ENCODE measurements at places on chromosomes 2 and 18. TPM values are rescaled to one million over a fixed set of nuclear protein-coding genes. Genes with fewer than 3 reads are reported as not detected.
A peak's percentile ranks its signal among the peaks of the same experiment; 100 is the strongest.

- no peak for DNase-seq
Measured at GRCh38 chr2:25615386-25615785, 58.0 kb downstream of the DTNB start.

- no peak for DNase-seq
Measured at GRCh38 chr2:126635736-126636135, 20.2 kb upstream of the GYPC start.

GRCh38 chr2:110858135-110858725 is 125.9 kb downstream of the ACOXL start:
- no peak for DNase-seq

GRCh38 chr18:63775166-63775730 is at the start of gene SERPINB7:
Gene SERPINB7, plus strand, starts transcription at chr18:63775418. Its CDS starts 6,955 bp downstream, at chr18:63782373.
- no peak for DNase-seq

- DNase-seq: no peak
Measured at GRCh38 chr2:137689549-137689948, 274.7 kb upstream of the HNMT start.

GRCh38 chr18:12531749-12532148 is 124.0 kb downstream of the PRELID3A start:
- no peak for DNase-seq

DNA sequence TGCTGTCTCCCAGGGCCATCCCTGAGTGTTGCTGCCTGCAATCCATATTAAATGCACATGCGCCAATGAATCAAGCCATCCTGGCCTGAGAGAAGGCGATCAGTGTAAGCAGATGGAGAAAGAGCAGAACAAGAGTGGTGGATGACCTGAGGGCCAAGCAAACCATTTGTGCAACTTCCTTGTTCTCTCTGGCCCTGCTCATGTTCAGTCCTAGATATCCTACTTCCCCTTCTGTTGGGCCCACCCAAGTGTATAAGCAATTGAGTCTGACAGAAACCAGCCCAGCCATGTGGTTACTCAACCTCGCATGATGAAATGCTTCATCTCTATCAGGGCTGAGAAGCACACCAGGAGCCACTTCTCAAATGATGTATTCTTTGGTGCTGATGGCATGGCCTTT is 383.1 kb upstream of the ID2 start:
- DNase-seq: no peak

GRCh38 chr2:202178346-202178958 is 59.9 kb downstream of the SUMO1 start:
- DNase-seq: peak; percentile 61

DNA sequence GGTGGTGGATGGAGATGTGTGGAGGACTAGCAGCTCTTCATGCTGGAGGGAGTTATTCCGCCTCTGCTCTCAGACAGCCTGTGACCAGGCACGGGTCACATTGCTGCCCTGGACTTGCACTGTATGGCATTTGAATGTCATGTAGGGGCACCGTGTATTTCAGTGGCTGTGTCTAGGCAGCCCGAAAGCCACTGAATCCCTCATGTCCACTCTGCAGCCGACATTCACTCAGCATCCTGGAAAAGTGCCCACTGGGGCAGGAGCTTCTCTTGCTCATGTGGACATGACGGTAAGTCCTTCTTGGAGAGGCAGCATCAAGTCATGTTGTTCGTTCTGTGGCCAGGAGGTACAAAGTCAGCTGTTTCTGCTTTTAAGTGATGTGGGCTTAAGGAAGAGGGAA is 127.9 kb downstream of the SH3RF3 start:
- no peak for DNase-seq

DNA sequence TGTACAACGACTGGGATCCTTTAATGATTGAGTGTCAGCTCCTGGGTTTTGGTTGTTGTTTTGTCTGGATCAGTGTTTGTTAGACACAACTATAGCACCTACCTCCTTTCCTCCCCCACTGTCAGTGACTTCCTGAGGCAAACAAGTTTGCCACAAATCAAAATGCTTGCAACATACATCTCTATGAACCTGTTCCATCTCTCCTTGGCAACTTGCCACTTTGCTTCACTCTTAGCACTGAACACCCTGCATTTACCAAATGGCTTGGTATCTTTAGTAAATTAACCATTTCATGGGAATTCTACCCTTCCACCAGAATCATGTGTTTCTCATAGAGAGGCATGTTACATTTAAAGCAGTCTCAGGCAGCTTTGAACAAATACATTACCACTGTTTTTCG is 301.1 kb upstream of the TANK start:
- no peak for DNase-seq

DNA sequence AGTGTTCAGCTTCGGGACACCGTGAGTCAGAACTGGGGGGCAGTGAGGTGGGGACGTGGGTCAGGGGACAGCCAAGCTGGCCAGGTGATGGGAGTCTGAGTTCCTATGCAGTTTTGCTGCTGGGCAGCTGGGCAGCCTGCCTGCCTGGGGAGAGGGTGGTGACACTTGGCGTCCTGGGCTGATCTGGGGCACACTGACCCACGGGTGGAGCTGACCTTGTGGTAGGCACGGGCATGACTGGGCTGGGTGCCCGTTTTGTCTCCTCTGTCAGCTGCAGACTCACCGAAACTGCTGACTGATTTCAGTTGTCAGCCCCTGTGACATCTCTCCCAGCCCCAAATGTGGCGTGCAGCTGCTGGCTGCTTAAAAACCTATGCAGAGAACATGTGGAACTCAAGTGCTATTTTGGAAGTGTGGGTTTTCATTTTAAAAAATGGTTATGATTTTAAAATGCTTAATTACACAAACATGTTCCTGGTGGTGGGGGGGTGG is 32.6 kb upstream of the E2F6 start:
- peak; percentile 25 for DNase-seq

GRCh38 chr2:95728878-95729596 is 137.2 kb downstream of the TRIM43 start:
- DNase-seq: peak; percentile 55

DNA sequence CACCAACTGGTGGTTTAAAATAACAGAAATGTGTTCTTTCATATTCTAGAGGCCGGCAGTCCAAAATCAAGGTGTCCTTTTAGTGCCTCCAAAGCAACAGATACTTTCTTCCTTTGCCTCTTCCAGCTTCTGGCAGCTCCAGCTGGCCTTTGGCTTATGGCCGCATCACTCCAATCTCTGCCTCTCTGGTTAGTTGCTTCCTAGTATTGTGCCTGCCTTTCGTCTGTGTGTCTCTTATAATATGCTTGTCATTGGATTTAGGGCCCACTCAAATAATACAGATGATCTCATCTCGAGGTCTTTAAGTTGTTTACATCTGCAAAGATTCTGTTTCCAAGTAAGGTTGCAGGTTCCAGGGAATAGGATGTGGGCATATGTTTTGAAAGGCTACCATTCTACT is 855.2 kb upstream of the ID2 start:
- DNase-seq: no peak

DNA sequence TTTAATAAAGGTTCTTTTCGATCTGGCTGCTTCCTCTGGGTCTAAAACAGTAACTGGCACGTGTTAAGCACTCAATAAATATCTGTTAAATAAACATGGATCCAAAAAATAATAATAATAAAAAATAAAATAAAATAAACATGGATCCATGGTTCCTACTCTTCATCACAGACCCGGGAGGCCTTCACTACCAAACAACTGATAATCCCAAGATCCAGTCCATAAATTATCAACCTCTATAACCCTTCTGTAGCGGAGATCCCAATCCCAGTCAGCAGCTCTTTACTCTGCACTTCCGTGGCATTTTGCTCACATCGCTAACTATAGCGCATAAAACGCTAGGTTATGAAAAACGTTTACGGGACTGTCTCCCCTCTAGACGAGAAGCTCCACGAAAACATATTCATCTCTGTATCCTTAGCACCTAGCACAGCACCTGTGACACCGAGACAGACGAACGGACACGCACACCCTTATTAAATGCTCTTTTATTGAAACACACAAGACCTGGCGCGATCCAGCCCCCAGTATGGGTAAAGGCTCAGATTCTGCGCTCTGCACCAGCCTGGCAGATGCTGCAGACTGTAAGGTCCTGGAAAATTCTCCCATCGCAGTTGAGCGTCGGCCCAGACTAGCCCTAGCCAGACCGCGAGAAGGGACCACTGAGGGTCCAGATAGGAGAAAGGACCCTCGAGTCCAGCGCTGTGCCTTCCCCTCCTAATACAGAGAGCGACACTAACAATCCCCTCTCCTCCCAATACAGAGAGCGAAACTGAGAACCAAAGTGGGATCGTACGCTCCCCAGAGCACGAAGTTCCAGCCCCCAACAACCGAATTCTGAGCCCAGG is 770 bp downstream of the NBAS start:
- DNase-seq: no peak

DNA sequence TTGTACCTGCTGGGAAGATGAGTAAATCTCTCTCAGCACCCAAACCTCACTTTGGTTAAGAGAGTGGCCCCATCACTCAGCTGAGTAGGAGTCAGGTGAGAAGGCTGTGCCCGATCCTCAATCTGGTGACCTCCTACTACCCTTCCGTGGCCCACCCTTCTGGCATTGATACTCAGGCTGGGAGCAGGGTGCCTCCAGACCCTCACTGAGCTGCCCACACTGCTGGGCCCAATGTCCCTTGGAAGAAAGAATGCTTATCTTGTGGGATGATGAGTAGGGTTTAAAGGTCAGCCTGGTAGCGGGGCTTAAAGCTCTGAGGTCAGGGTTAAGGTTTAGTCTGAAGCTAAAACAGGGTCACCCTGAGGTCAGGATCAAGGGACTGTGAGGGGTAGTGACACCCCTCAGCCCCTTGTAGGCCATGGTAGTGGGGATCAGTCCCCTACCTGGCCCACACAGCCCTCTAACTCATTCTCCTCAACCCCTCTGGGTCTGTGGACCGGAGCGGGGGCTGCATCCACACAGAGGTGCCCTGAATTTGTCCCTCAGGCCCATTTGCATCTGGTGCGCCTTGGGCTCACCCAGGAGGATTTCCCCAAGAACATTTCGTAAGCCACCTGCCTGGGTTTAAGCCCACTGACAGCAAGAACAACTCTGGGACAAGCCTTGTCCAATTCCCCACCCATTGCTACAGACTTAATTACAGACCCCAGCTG is 123.8 kb downstream of the CYP26B1 start:
- DNase-seq: no peak

DNA sequence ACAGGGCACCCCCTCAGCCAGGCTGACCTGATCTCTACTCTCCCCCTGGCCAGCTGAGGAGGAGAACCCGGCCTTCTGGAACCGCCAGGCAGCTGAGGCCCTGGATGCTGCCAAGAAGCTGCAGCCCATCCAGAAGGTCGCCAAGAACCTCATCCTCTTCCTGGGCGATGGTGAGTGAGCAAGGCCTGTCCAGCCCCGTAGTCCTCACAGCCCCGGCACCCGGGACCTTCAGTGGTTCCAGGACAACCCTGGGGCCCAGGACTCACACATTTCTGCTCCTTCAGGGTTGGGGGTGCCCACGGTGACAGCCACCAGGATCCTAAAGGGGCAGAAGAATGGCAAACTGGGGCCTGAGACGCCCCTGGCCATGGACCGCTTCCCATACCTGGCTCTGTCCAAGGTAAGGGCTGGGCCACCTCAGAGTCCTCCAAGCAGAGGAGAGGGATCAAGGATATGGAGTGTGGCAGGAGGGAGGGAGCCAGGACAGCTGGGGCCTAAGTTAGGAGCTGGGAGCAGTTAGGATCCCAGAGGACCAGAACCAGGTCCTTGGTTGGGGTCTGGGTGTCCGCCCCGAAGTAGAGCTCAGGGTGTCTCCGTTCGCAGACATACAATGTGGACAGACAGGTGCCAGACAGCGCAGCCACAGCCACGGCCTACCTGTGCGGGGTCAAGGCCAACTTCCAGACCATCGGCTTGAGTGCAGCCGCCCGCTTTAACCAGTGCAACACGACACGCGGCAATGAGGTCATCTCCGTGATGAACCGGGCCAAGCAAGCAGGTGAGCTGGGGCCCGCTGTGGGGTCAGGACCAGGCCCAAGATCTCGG is 555 bp downstream of the ALPI start:
- no peak for DNase-seq

DNA sequence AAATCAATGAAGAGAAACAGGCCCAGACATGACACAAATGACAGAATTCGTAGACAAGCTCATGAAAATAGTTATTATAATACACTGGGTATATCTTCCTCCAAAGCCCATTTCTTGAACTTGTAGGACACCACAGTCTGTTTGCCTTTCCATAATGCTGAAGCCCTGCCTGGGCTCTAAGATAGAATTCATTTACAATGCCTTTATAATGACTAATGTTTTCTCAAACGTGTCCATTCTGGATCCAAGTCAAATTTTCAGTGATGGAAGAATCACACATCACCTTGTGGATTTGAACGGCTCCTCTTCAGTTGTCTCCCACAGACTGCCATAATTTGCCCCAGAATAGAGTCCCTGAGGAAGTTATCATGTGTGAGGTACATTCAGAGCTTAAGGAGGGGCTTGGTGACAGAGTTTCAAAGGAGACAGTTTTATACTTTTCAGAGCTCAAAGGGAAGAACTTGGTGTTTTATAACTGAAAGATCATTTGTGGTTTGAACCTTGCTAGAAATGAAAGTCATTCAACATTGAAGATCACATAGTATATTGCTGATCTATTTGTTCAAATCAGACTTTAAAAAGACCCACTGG is 38.2 kb downstream of the CASP8 start:
- no peak for DNase-seq

GRCh38 chr2:505941-506340 is 171.3 kb downstream of the TMEM18 start:
- DNase-seq: no peak

DNA sequence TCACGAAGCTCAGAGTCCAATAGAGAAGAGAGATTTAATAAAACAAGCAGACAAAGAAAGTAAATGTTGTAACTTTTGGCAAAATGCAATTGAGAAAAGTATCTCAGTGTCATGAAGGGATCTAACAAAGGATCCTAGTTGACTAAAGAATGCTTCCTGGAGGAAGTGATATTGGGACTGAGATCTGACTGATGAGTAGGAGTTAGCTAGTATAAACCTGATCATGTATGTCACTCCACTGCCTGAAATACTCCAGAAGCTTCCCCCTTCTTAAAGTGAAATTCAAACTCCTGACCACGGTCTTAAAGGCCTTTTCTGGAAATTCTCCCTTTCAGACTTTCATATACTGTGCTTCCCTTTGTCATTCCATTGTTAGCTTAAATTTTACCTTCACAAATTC is 1102.4 kb upstream of the ZEB2 start:
- DNase-seq: no peak

- DNase-seq: no peak
Measured at GRCh38 chr2:241988146-241988545, 118.6 kb downstream of the RTP5 start.

DNA sequence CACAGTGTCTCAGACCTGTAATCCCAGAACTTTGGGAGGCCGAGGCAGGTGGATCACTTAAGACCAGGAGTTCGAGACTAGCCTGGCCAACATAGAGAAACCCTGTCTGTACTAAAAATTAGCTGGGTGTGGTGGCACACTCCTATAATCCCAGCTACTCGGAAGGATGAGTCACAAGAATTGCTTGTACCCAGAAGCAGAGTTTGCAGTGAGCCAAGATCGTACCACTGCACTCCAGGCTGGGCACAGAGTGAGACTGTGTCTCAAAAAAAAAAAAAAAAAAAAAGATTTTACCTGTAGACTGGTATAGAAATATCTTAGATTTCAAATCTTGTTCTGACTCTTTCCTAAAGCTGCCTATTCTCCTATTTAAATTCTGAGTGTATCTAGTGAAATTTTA is 7.2 kb upstream of the KLHL29 start:
- DNase-seq: no peak

The STRADB gene
- 40.4 TPM for total RNA-seq

The MBD2 gene
- 36.2 TPM for total RNA-seq

The FOXD4L1 gene
- total RNA-seq: 0.52 TPM

The OST4 gene
- total RNA-seq: 232 TPM

The TSHZ1 gene
- total RNA-seq: 6.9 TPM

The CCDC121 gene
- total RNA-seq: 6.0 TPM

The CSRNP3 gene
- 28.4 TPM for total RNA-seq

The WDCP gene
- total RNA-seq: 43.9 TPM

The GREB1L gene
- total RNA-seq: 80.5 TPM
